ENCODE measurements at places on chromosomes 1 and 21.
A peak's percentile ranks its signal among the peaks of the same experiment; 100 is the strongest.

GRCh38 chr21:21101911-21102310 is 103.7 kb downstream of the NCAM2 start:
- peak; percentile 76 for DNase-seq

GRCh38 chr1:6423321-6423999 is 1.1 kb upstream of the ESPN start:
- DNase-seq = peak; percentile 94

DNA sequence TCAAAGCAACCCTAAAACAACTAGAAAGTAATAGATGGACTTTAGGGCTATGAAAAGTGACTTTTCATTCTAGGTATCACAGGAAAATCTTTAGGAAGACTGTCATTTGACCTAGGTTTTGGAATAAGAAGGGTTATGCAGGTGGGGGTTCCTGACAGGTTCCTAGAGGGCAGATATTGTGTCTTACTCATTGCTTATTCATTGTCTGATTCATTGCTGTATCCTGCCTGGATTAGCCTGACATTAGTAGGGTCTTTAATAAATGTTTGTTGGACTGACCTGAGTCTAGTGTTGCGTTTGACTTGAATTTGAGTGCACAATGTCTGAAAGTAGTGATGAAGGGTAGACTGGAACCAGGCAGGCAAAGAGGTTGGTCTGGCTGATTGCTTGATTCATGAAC is 6.0 kb downstream of the FNBP1L start:
- DNase-seq = no peak

- DNase-seq = no peak
These were observed 47.4 kb downstream of the CAMTA1 start for GRCh38 chr1:6832531-6833188.

DNA sequence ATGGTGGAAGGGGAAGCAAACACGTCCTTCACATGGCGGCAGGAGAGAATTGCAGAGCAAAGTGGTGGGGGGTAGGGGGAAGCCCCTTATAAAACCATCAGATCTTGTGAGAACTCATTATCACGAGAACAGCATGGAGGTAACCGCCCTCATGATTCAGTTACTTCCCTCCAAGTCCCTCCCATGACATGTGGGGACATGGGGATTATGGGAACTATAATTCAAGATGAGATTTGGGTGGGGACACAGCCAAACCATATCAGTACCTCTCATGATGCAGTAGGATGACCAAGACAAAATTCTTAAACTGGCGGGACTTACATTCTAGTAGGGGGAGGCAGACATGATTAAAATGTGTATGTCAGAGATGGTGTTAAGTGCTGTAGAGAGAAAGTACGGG is 38.8 kb downstream of the WNT4 start:
- no peak for DNase-seq

- no peak for DNase-seq
These were observed 11.2 kb upstream of the HMGCS2 start for GRCh38 chr1:119779869-119780356.

DNA sequence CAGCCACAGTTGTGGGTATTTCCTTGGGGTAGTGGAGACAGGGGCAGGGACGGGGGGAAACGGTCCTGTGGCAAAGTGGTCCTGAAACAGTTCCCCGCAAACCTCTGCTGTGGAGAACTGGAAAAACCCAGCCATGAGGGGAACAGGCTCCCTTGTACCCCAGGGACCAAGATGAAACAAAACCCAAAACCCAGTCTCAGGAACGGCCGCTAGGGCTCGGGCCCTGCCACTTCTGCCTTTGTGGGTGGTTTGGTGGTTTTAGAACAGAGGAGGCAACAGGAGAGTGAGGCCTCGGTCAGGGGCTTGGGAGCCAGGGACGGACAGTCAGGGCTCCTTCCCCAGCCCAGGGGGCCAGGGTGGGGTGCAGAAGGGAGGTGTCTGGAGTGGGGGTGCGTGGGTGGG is 24.8 kb upstream of the EDN2 start:
- no peak for DNase-seq

DNA sequence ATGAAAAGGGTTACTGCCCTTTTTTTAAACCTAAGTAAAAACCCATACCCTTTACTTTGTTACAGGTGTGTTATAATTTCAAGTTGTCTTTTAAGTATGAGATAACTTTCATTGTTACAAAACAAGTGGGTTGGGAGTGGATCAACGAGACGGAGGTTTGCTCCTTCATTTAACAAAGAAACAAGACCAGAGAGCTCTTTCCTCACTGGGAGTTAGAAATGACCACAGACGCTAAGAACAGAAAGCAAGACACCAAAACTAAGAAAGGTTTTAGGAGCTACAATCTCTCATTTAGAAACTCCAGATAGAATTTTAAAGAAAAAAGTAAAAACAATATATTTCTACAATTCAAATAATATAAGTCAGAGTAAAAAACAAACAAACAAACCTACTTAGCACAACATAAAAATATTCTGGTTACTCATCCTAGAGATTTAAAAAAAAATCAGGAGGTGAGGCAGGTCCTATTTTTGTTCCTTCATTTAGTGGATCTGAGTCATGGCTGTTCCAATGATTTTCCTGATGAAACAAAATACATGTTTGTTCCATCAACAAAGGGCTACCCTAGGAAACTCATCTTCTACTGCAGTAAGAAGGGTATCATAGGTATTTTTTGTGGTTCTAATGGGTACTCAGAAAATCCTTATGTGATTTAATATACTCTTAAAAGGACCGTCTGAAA is 33.0 kb downstream of the APP start:
- DNase-seq = no peak

GRCh38 chr1:40664791-40665190 is 691 bp downstream of the RIMS3 start:
- no peak for DNase-seq

DNA sequence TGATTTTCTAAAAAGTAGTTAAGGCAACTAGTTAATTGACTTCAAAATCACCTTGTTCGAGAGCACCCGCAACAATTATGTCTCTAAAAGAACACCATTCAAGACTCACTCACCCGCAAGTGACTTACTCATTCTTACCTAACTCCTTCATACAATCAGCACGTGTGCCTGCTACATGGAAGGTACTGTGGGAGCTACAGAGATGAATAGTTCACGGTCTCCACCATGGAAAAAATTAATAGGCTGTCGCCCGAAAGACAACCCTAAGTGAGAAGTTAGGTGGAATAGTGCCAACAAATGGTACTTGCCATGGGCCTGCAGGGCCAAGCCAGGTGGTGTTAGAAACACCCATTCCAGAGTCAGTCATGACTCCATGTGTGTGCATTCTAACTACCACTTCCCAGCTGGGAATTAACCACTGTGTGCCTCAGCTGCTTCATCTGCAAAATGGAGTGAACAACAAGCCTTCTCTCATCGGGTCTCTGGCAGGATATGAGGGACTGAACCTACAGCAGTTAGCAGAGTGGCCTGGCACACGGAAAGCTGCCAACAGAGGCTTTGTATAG is 7.1 kb downstream of the SSBP3 start:
- no peak for DNase-seq

DNA sequence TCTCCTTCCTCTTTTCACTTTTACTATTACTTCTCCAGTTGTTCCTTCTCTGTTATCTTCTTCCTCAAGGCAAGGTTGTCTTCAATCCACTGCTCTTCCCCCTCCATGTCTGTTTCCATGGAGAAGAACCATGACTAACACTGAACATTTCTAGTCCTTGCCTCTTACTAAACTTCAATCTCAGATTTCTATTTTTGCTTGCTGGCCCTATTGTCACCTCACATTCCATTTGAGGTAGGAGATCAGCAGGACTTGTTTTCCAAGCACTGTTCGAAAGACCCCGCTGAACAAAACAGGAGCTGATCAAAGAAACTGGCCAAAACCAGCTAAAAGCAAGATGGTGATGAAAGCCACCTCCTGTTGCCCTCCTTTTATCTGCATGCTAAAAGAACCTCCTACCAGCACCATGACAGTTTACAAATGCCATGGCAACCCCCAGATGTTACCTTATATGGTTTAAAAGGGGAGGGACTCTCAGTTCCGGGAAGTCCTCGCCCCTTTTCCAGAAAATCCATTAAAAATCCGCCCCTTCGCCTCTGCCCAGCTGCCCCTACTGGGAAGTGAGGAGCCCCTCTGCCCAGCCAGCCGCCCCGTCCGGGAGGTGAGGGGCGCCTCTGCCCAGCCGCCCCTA is 22.6 kb downstream of the GON4L start:
- peak; percentile 78 for DNase-seq

GRCh38 chr1:28129150-28129549 is 40.7 kb upstream of the EYA3 start:
- DNase-seq = no peak

DNA sequence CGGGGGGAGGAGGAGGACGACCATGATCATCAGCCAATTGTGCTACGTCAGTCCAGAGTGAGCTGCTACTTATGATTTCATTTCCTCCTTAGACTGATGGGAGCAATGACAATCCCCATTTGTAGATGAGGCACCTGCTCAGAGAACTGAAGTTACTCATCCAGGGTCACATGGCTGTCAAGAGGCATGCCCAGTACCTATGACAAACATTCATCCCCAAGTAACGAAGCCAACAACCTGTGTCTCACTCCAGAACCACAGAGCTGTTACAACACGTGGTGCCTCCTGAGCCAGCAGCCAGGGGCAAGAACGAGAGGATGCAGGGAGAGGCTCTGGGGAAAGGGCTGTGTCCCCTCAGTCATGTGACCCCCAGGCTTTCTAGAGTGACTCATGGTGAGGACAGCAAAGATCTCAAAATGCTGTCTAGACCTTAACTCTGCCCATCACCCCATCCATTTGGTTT is 93.6 kb downstream of the SIM2 start:
- no peak for DNase-seq

DNA sequence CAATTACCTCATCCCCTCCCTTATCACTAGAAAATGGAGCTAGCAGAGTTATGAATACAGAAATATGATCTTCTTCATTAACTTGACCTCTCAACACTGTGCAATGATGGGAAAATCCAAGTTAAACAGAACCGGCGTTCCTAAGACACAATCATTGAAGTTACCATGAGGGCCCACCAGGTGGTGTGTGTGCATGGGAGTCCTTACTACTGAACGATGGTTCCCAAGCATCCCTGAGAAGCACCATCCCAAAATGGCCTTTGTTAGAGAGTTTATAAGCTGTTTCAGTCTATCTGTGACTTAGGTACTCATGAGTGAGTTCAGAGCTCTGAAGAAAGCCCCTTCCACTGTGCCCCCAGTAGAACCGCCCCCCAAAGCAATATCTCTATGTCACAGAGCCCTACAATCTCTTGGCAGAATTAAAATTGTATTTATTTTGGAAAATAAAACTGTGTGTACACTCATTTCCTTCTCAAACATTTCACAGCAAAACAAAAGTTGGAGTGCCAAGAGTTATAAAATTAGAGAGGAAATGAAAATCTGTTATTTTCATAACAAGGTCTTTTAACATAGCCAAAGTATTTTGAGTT is 56.8 kb downstream of the PLD5 start:
- peak; percentile 90 for DNase-seq

DNA sequence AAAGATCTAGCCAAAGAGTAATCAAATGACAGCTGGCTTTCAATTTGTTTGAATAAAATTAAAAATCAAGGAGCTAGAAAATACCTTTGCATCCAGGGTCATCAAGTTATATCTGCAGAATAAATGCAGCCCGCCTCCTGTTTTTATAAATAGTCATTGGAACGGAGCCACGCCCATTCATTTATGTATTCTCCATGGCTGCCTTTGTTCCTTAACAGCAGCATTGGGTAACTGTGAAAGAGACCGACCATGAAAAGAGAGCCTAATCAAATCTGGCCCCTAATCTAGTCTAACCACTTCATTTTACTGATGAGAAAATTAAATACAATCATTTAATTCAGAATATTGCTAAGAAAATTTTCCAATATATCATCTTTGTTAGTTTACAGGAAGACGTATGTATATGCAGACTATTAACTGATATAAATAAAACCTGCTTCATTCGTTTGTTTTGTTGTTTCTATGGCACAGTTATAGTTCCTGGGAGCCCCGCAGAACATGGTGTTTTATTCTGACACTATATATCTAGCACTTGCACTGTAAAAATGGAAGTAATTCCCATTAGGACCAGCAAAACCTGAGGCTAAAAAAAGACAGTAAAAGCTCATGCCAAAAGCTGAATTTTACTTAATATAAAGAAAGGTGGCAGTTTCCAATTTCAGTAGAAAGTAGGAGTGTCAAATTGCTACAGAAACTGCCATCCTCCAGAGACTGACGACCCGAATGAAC is 111.8 kb upstream of the PALMD start:
- peak; percentile 27 for DNase-seq

GRCh38 chr1:181014477-181015250 is 8.0 kb downstream of the STX6 start:
- no peak for DNase-seq

GRCh38 chr1:24181619-24182018 is 5.5 kb downstream of the IFNLR1 start:
- no peak for DNase-seq

DNA sequence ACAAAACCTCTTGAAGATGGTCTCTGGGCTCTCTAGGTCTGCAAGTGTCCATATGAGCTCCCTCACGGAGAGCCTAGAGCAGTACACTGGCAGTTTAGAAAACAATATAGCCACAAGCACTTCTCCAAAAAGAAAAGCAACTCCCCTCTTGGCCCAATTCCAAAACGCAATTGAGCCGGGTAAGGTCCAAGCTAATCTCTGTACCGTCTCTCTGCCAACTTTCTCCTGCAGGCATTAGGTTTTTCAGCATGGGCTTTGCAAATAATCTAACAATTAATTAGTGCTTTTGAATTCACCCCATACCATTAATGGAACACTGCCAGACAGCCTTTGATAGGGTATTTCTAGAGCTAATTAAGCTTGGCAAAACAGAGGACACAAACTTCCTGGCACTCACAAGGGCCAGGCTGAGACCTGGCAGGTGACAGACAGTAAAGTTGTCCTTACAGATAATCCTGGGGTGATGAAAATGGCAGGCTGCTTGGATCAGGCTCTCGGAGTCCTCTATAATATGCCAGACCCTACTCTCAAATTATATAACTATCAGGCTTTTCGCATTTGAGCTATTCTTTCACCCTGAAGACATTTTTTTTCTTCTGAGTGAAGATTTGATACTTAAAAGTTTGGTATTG is 39.8 kb downstream of the TGFBR3 start:
- DNase-seq = no peak

DNA sequence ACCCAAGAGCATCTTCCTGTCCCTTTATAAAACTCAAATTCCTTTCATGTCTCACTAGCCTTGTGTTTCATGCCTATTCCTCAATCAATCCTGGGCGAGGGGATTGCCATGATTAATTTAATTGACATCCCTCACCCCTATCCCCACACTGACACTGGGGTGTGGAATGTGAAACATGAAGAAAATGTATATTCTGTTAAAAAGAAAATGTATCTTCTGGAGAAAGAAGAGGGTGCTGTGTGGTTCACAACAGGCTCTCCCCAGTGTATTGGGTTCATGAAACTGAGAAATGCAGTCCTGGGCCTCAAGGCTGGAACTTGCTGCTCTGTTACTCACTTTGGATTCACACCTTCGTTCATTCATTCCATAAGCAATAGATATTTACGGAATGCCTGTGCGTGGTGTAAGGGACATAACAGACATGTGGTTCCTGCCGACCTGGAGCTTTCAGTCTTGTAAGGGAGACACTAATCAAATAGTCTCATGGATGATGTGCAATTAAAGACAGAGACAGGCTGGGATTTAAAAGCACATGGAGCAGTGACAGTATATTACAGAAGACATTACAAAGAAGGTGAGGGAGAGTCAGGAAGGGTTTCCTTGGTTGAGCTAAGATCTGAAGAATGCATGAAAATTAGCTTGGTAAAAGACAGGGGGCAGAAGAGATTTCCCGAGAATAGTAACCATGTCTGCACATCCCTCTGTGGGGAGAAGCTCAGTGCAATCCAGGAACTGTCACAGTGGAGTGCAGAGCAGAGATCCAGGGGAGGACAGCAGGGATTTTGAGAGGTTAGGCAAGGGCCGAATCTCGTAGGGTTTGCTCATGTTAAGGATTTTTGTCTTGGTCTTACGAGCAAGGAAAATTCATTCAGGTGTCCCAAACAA is 32.1 kb downstream of the SERTAD4 start:
- DNase-seq = peak; percentile 52

GRCh38 chr1:245933431-245934045 is 573.5 kb downstream of the SMYD3 start:
- peak; percentile 45 for DNase-seq

Data from GM23338 (cell line).